Neural progenitor cell (in vitro differentiated cells): ENCODE measurements at places on chromosomes 13 and 19.

GRCh38 chr19:647566-648284, 8.0 kb downstream of the FGF22 start:
- no peak for DNase-seq

DNA sequence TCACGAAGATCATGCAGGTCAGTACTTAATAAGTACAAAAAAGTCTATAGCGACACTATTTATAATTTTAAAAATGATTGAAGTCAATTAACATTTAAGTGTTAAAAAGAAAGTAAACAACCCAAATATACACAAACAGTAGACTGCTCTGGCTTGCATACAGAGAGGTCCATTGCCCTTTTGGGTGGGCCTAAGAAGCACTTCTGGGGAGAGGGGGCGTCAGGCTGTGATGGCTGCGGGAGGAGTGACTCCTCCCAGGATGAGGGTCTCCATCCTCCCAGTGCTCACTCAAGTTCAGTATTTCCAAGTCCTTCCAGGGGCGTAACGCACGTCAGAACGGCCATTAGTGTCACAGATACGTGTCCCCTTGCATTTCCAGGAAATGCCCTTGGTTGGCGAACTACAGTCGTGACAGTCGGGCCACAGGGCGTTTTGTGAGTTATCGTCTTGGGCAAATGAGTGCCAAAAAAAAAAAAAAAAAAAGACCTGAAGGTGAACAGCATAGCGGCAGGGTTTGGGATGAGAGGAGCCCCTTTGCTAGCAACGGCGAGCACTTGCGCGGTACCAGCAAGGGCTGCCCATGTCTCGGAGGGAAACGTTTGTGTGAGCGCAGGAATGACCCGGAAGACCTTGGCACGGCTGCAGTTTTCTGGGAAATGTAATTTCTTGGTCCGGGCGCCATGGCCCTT, at the start of gene SCGB2B2:
TSS of gene SCGB2B2 (minus strand) at position 463 of the 689 bp plus-strand sequence. CDS start 82,596 bp downstream, outside the sequence.
- DNase-seq, result no peak

- DNase-seq, result no peak
These were observed 302.4 kb downstream of the DCT start for GRCh38 chr13:94177041-94177440.

- DNase-seq, result no peak
These were observed 35.8 kb downstream of the TSHZ3 start for GRCh38 chr19:31313291-31314030.

- no peak for DNase-seq
These were observed 920.0 kb downstream of the UQCRFS1 start for GRCh38 chr19:28292822-28293500.

- no peak for DNase-seq
These were observed 1.6 kb downstream of the OXGR1 start for GRCh38 chr13:96992633-96993032.

- DNase-seq, result peak; percentile 41
These were observed 24.4 kb downstream of the SLC25A15 start for GRCh38 chr13:40813667-40814454.

GRCh38 chr13:22121146-22121739, 450.4 kb downstream of the FGF9 start:
- no peak for DNase-seq

DNA sequence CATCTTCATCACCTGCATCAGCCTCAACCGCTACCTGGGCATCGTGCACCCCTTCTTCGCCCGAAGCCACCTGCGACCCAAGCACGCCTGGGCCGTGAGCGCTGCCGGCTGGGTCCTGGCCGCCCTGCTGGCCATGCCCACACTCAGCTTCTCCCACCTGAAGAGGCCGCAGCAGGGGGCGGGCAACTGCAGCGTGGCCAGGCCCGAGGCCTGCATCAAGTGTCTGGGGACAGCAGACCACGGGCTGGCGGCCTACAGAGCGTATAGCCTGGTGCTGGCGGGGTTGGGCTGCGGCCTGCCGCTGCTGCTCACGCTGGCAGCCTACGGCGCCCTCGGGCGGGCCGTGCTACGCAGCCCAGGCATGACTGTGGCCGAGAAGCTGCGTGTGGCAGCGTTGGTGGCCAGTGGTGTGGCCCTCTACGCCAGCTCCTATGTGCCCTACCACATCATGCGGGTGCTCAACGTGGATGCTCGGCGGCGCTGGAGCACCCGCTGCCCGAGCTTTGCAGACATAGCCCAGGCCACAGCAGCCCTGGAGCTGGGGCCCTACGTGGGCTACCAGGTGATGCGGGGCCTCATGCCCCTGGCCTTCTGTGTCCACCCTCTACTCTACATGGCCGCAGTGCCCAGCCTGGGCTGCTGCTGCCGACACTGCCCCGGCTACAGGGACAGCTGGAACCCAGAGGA, 2.6 kb downstream of the P2RY11 start:
- DNase-seq, result no peak
